CD4-positive, alpha-beta memory T cell (primary cell): ENCODE measurements at places on chromosomes 4 and X. TPM values are rescaled to one million over a fixed set of nuclear protein-coding genes. Genes with fewer than 3 reads are reported as not detected.

FABP2 gene
- not detected for total RNA-seq

TMEM144 gene
- total RNA-seq: 0.61 TPM

RBMX2 gene
- total RNA-seq: 23.0 TPM

HTN1 gene
- total RNA-seq: not detected

SH2D1A gene
- total RNA-seq: 50.3 TPM

SLC38A5 gene
- total RNA-seq: 22.2 TPM

SUPT20HL2 gene
- not detected for total RNA-seq

MTMR8 gene
- 7.6 TPM for total RNA-seq

DNA sequence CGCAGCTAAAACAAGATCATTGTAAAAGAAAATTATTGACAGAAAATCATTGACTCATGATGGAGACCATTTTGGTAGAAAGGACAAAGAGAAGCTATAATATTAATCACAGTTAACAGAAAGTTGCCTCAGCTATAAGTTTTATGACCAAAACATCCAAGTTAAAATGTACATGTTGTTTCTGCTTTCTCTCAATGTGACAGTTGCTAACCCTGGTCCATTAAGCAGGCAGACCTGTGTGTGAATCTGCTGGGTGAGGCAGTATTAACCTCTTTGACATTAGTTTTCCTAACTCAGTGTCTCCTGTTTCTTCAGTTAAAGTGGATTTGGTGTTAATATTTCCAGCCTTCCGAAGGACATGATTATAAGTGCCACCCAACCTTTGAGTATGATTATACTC lies 94.8 kb upstream of the DCLK2 start:
- no peak for DNase-seq

DNA sequence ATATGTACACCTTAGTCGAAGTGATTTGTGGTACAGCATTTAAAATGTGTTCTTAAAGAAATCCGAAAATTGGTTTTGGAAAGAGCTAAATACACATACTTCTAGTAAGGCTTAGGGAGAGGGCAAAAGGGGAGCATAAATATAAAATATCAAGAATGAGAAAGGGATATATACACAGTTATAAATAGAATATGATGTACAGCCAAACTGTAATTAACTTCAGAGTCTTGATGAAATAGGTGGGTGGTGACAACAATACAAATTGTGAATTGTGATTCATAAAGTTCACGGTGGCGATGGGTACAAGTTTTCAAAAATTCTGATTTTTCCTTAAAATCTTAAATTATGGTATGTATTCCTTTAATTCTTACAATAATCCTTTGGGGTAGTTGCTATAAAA lies 62.2 kb downstream of the KDM6A start:
- no peak for DNase-seq

DNA sequence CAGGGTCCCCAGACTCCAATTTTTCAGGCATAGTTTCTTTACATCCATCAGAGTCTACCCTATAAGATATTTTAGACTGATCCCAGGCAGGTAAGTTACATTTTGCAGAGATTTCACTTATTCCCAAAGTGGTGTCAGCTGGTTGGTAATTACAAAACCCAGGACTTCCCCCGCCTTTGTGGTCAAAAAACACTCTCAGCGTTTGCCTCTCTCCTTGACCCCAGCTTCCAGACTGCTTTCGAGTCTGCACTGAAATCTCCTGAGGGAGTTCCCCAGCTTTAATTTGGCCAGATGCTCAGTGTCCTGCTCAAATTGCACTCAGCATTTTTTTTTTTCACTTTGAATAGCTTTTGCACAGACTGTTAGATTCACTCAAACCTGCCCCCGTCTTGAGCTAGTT lies 11.2 kb upstream of the AMOT start:
- DNase-seq: no peak

DNA sequence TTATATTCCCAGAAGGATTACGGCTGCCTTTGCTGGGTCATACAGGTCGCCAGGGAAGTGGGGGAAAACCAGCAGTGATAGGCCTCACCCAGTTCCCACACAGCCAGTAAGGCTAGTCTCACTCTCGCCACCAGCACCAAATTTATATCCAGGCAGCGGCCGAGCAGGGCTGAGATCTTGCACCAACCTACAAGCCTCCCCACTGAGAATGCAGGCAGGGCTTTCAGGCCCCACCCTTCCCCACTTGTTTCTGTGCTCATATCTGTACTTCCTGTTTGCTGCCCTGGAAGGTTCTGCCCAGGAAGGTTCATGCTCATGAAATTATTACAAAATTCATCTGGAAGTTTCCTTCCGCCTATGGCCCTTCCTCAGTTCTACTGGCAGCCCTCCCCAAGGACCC lies 179.7 kb downstream of the STIM2 start:
- no peak for DNase-seq

- no peak for DNase-seq
Observed at GRCh38 chrX:152843852-152844251, 13.0 kb downstream of the NSDHL start.

DNA sequence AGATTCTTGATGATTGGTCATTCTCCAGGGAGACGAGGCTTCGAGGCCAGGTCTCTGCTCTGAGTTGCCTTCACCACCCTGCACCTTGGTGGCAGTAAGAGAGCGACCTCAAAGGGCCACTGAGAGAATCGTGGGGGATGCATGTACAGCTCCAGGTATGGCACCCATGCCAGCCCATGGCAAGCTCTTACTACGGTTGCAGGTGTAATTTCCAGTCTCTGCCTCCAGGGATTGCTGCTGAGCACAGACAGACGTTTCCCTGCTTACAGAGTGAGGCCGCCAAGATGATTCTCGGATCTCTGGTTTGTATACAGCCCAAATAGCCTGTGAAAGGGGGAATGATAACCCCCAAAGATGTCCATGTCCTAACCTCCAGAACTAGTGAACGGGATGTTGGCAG lies 16.3 kb upstream of the DRD5 start:
- DNase-seq: no peak

DNA sequence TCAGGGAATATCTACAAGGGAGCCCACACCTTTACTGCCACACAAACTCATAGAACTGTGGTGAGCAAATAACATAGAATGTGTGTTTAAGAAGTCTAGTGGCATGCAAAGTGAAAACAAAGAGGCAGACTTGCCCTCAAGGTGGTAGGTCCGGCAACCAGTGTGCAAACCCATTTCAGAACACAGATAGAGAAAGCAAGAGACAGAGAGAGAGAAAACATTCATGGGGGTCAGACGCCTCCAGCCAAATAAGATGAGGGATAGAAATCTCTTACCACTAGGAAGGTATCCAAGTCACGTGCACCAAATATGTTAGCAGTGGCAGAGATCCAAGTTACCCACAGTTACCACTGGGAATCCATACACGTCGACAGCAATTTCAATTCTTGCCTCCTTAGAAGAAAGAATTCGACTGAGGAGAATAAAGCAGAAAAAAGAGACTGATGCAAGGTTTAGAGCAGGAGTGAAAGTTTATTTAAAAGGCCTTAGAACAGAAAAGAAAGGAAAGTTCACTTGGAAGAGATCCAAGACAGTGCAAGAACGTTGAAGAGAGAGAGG lies 252.8 kb downstream of the NAP1L3 start:
- DNase-seq: no peak

DNA sequence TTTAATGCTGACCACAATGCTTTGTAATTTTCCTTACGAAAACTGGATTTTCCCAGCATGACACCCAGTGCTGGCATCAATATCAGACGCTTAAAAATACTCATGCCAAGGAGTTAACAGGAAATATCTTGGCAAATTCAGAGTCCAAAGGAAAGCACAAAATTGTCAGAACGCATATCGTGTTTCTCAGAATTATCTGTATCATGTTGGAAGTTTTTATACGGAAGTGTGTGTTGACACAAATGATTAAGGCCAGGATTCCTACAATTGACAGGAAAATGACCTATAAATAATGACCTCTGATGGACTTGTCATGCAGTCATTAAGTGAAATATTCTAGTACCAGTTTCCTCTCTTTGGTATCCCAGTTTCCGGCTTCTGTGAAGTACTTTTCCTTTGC lies 132.1 kb upstream of the TLL1 start:
- no peak for DNase-seq

GRCh38 chr4:20219521-20219920 lies 32.2 kb upstream of the SLIT2 start:
- DNase-seq: no peak

DNA sequence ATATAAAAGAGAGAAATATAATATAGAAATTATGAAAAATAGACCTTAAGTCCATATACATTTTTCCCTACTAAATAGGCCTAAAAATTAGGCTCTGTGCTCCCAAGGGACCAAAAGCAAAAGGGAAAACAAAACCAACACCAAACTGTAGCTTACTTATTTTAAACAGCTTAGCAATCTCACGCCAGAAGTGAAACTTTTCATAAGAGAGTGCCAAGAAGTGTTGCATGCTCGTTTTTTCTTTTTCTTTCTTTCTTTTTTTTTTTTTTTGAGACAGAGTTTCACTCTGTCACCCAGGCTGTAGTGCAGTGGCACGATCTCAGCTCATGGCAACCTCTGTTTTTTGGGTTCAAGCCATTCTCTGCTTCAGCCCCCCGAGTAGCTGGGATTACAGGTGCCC lies 250.4 kb downstream of the TMA16 start:
- no peak for DNase-seq

GRCh38 chrX:140724736-140725135 lies 15.2 kb downstream of the LINC00632 start:
- DNase-seq: no peak

DNA sequence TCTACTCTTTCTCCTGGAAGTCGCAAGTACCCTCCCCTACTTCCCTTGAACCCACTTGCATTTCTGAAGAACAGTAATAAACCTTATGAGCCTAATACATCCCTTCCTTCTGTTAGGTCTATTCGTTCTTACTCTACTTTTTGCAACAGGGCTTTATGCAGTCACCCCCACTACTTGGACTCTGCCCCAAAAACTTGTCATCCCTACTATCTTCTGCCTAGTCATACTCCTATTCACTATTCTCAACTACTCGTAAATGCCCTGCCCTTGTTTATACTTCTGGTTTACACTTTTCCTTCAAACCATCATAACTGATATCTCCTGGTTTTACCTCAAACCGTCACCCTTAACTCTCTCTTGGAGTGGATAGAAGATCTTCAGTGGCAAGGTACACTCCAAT lies 55.2 kb upstream of the SLIT2 start:
- no peak for DNase-seq

- DNase-seq: no peak
Observed at GRCh38 chrX:150813922-150814321, 84.5 kb downstream of the CD99L2 start.

- no peak for DNase-seq
Observed at GRCh38 chr4:139256349-139256748, 23.7 kb downstream of the MGARP start.

- DNase-seq: no peak
Observed at GRCh38 chrX:149720021-149720689, 8.3 kb downstream of the MAGEA11 start.

DNA sequence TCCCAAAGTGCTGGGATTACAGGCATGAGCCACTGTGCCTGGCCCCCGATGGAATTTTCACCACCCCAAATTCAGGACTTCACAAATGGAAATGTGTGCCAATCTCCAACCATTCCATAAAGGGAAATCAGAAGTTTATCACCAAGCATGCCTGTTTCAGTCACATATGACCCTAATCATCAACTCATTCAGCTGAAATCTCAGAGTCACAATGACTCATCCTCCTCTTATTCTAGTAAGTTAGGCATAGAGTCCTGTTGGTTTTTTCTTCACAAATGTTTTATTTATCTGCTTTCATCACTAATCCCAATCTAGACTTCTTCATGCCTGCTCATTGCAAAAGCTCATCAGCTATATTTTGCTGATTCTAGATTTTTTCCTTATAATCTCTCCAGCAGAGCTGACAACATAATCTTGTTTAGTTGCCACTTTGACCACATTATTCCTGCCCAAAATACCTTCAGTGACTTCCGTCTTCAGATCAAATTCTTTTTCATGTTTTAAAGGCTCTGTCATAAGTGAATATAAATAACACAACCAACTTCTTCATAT lies 83.3 kb downstream of the SLC7A11 start:
- DNase-seq: no peak

DNA sequence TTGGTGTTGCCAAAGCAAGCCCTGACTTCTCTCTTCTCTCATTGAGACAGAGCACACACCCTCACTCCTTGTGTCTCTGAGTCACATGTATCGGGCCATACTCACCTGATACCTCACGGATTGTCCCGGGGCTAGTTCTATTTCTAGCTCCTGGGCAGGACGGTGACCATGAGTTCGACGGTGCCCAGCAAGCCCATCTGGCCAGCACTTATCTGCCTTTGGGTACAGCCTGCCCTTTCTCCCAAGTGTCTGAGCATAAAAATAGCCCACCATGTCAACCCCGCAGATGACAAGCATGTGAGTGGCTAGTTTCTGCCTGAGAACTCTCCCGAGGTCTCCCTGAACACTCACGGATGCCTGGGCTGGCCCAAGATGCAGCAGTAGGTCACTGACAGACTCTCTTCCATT lies 158.5 kb downstream of the DHRSX start:
- no peak for DNase-seq

GRCh38 chr4:137524725-137525369 lies 7.4 kb downstream of the PCDH18 start:
- no peak for DNase-seq

GRCh38 chrX:97633798-97634197 lies 750.1 kb downstream of the RPA4 start:
- no peak for DNase-seq

DNA sequence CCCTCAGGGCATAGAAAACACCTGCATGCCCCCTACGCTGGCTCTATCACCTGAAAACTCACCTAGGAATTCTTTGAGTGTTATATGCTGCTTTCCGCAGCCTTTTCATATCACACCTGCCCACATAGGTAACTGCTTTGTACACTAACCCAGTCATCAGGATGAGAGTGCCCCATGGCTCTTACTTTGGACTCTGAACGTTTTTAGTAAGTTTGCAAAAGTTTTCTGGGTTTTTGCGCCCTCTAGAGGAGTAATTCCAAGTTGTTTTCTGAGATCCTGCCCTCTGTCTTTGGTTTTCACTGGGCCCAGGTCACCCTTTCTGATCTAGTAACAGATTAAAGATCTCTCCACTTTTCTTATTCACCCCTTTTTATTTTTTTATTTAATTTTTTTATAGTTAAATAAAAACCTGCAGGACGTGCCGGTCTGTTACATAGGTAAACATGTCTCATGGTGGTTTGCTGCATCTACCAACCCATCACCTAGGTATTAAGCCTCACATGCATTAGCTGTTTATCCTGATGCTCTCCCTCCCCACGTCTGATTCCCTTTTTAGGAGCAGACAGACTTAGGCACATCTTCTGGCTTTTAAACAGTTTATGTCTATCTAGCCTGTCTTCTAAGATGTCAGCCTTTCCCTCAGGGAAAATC lies 139.2 kb downstream of the NWD2 start:
- no peak for DNase-seq

- no peak for DNase-seq
Observed at GRCh38 chrX:71239781-71240180, 14.2 kb downstream of the ZMYM3 start.

GRCh38 chrX:112819008-112819640 lies 21.5 kb downstream of the AMOT start:
- DNase-seq: no peak

GRCh38 chrX:2321411-2321810 lies 179.4 kb downstream of the DHRSX start:
- DNase-seq: no peak

GRCh38 chrX:74372272-74372671 lies 49.0 kb upstream of the SLC16A2 start:
- DNase-seq: no peak

GRCh38 chrX:119455264-119455663 lies 13.0 kb upstream of the SLC25A5 start:
- DNase-seq: no peak
